Stimulated activated CD4-positive, alpha-beta T cell treated with anti-CD3 and anti-CD28 coated beads, TNF-alpha, amount 100 ng/mL, for 48 hours (primary cell): ENCODE measurements at places on chromosomes 11 and 22.

- DNase-seq: no peak
These were observed 149.6 kb upstream of the MTNR1B start for GRCh38 chr11:92819830-92820229.

GRCh38 chr22:28268850-28269249 lies 349.8 kb upstream of the PITPNB start:
- no peak for DNase-seq

DNA sequence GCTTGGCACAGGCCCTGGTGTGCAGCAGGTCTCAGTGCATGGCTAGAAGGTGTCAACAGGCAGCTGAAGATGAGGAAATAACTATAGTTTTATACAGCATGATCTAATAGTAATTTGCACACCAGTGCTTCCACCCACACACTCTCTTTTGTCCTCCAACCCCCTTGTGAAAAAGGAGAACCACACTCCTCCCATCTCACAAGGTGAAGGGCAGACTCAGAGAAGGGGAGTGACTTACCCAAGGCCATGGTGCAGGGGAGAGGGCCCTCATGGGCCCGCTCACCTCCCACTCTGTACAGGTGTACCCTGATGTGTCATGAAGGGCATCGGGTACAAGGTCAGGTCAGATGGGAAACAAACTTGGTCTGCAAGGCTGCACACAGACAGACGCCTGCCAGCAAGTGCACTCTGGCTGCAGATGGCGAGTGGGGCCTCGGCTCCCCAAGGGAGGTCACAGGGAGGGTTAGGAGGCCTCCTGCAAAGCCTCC lies 53.4 kb downstream of the DGCR2 start:
- DNase-seq: no peak

DNA sequence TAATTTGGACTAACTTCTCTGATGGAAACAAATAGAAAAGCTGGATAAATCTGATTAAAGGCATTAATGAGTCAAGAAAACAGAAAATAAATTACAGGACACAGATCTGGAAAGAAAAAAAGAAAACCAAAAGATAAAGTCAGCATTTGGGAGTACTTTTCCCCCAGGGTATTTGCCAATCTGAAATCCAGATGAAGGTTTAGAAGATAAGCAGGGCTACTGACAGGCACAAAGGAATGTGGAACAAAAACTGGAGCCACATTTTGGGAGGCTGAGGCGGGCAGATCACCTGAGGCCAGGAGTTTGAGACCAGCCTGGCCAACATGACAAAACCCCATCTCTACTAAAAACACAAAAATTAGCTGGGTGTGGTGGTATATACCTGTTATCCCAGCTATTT lies 57.2 kb downstream of the SBF2 start:
- no peak for DNase-seq
